ENCODE measurements at places on chromosomes 16 and 17.

DNA sequence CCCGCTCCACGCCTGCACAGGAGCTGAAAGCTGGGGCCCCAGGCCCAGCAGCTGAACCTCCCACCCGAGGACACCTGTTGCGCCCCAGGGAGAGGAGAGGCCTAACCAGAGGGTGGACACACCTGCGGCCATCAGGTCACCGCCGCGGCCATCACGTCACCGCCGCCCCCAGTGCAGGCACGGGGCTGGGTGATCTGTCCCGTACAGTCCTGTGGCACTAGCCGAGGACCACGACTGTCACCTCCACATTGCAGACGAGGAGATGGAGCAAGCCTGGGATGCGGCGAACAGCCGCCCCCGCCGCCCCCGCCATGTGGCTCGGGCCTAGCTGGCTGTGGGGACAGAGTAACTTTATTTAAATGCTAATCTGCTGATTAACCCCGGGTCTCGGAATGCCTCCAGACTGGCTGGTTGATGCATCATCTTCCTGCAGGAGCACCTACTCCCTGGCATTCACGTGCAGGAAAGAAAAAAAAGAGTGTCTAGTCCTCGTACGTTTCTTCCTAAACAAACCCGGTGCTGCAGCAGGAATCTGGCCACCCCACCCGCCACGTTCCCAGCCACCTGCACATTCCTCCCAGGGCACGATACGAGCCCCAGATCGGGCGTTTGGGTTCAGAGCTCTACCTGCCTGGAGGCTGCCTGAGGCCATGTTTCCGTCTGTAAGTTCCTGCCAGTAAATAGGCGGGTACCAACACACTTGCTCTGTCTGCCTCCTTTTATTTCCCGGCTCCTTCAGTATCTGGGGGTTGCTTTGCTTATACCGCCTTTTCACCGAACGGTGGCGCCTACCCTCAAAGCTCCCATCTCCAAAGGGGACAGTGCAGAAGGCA, 29.9 kb downstream of the PIEZO1 start:
- no peak for DNase-seq

DNA sequence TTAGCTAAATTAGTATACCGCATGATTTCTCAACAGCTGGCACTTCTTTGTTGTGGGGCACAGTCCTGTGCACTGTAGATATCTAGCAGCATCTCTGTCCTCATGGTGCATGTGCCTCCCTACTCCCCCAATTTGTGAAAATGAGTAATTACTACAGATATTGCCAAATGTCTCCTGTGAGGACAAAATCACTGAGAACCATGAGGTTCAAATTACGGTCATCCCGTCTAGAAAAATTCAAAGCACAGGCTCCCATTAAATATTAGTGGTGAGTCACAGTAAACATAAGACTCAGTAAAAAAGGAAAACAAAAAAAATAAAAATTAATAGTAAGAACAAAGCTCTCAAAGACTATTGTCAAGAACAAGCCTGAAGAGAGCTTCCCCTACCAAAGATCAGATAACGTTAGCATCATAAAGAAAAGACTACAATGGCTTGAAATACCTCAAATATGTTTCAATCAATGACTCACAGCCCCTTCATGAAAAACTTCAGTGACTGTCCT, 57.8 kb downstream of the STH start:
- no peak for DNase-seq

DNA sequence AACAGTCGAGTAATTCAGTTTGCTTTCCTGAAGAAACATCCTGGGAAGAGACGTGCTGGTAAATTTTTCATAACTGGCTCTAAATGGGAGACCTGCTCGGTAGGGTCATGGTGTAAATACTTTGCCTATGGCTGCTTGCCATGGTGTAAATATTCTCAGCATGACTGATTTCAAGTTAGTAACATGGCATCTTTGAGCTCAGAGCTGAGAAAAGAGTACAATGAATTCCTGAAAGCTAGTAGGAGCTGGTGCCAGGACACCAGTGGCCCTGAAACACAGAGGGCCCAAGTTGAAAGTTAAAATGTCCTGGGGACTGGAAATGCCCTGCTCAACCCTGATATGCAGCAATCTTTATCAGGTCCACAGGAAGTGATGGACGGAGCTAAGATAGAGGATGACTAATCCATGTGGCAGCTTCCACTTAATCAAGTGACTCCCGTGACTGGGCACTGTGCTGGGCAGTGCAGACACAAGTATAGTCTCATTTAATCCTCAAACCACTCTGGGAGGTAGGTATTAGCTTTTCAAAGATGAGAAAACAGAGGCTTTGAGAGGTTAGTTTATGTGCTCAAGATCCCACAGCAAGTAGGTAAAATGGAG, 130.1 kb upstream of the ADAMTS18 start:
- no peak for DNase-seq

GRCh38 chr16:442976-443375, 17.5 kb downstream of the RAB11FIP3 start:
- no peak for DNase-seq

DNA sequence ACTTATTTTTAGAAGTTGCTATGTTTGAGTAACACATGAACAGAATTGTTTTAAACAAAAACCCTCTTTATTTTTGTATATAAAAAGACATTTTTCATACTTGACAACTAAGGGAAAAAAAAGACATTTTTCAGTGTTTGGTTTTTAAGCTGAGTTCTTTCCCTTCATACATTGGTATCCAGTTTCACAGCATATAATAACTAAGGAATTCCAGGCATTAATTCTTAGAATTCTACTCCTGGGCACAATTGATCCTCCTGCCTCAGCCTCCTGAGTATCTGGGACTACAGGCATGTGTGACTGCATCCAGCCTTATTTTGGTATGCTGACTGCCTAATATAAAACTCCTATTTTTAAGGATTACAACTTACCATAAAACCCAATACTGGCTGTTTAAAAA, 8.4 kb downstream of the FBXO47 start:
- no peak for DNase-seq

- DNase-seq: no peak
These were observed 516 bp downstream of the ABR start for GRCh38 chr17:1179112-1179817.

GRCh38 chr16:34050787-34051320, 591.4 kb downstream of the TP53TG3F start:
- no peak for DNase-seq

GRCh38 chr17:56870081-56870651, 36.2 kb downstream of the DGKE start:
- DNase-seq: no peak

DNA sequence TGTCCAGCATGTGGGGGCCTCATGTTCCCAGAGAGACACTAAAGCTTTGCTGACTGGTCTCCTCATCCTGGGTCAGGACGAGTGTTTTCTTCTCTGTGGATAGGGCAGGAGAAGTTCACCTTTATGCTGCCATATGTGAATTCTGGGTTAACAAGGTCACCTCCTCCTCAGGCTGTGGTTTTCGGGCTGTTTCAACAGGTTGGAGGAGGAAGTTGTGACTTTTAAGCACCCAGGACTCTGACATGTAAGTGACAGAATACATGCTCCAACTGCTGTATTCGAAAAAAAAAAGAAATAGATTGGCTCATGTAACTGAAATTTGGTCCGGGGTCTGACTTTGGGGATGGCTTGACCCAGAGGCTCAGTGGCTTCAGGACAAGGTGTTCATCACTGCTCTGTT, 54.2 kb downstream of the SNX20 start:
- DNase-seq: no peak

DNA sequence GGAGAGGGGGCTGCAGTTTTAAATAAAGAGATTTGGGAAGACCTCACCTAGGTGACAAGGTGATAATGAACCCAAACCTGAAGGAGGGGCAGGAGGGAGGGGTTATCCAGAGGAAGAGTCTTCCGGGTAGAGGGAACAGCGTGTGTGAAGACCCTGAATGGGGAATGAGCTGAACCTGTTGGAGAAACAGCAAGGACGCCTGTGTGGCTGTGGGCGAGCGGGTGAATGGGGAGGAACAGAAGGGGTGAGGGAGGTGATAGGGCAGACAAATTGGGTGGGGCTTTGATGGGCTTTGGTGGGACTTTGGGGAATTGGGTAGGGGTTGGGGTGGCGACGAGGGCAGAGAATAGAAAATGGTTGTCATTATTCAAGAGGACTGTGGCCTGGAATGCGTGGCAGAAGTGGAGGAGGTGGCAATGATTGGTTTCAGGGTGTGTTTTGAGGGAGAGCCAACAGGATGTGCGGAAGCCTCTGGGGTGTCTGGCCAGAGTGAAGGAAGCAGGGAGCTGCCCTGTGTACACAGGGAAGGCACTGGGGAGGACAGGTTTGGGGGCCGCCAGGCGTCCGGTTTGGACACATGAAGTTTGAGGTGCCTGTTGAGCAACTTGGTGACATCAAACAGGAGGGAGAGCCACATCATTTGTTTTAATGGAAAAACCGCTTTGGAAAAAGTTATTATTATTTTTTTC, 48.7 kb downstream of the NKD1 start:
- DNase-seq: no peak

GRCh38 chr16:31006086-31006385, 4.4 kb downstream of the STX1B start:
- no peak for DNase-seq

DNA sequence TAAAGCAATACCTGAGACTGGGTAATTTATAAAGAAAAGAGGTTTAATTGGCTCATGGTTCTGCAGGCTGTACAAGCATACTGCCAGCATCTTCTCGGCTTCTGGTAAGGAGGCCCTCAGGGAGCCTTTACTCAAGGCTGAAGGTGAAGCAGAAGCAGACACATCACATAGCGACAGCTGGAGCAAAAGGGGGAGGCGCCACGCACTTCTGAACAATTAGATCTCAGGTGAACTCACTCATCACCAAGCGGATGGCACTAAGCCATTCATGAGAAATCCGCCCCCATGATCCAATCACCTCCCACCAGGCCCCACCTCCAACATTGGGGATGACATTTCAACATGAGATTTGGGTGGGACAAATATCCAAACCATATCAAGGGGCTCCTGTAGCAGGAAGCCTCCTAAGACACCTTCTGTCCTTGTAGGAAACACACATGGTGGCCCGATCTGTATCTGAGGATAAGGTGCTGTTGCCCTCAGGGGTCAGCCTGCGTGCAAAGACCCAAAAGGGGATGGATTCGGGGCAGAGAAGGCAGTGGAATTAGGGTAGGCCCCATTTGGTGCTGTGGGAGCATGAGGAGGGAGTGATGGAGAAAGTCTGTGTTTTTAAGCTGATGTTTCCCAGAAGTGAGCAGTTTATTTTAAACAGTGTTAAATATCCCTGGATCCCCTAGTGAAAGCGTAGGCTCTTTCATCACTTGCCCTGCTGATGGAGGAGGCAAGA, 23.0 kb downstream of the IL21R start:
- DNase-seq: no peak

DNA sequence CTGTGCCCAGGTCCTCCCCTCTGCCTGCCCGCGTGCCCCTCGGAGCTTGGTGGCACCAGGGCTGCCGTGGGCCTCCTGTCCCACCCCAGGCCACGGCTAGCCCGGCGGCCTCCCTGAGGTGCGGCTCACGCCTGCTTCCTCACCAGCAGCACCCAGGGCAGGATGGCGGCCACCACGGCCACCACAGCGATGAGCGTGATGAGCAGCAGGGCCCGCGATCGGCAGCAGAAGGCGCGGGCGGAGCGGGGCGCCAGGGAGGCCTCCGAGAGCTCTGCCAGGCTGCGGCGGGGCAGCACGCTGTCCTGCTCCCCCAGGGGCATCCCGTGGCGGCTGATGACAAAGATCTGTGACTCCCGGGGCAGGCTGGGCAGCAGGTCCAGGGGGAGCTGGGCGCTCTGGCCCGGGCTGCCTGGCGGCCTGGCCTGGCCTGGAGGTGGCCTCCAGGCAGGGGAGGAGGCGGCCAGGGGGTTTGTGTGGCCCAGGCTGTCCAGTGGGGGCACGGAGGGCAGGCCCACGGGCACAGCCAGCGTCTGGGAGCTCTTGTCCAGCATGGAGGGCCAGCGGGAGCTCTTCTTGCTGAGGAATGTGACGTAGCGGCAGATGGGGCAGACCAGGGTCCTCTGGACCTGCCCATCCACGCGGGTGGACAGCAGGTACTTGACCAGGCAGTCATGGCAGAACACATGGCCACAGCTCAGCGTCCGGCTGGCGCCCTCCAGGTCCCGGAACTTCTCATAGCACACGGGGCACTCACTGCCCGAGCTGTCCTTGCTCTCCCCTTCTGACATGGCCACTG, 4.8 kb downstream of the RNF222 start:
- DNase-seq: no peak

DNA sequence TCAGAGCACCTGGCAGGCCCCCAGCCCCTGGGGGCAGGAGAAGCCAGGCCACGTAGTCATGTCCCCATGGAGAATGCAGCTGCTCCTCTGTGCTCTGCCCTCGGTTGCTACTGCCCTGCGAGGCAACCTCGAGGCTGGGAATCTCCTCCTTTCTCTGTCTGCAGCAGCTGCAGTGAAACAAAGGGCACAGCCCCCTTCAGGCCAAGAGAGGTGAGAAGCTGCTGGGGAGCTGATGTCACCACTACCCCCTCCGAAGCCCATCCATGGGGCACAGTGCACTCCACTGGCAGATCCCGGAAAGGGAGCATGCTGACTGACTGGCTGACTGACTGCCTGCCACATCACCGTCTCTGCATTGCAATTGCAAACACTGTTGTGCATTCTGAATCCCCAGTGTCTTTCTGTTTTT, 103.7 kb downstream of the GRIN2A start:
- no peak for DNase-seq

- DNase-seq: no peak
These were observed 39.1 kb upstream of the TOM1L1 start for GRCh38 chr17:54861471-54861983.

DNA sequence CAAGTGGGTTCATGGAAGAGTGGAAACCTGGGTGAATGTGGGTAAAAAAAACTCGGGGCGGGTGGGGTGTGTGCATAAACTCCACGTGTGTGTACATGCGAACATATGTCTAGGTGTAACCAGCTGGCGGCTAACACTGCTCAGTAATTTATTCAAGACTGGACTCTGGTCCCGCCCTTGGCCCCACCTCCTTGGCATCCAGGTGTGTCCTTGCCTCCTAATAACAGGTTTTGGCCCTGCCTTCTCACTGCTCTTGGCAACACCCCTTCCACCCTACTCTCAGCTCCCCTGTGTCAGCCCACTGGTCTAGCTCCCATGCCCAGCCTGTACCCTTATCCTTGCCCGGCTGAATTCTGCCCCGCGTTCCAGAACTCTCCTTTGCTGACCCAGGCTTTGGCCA, 8.3 kb downstream of the FLII start:
- no peak for DNase-seq

- DNase-seq: no peak
These were observed 12.0 kb downstream of the LRRC37B start for GRCh38 chr17:32019228-32019627.
